ENCODE measurements at places on chromosomes 13 and 19. TPM values are rescaled to one million over a fixed set of nuclear protein-coding genes. Genes with fewer than 3 reads are reported as not detected.

LYL1 gene
- total RNA-seq: not detected

DNASE2 gene
- total RNA-seq: 61.0 TPM

GAPDHS gene
- not detected for total RNA-seq

ZNF506 gene
- 3.4 TPM for total RNA-seq

Measured in motor neuron (in vitro differentiated cells).